NCI-H1105 (cell line): ENCODE measurements at places on chromosomes 3 and 15.

- no peak for DNase-seq
These were observed 26.2 kb downstream of the MAGEF1 start for GRCh38 chr3:184685646-184686045.

- DNase-seq: no peak
These were observed 70.7 kb upstream of the THBS1 start for GRCh38 chr15:39510001-39510701.

DNA sequence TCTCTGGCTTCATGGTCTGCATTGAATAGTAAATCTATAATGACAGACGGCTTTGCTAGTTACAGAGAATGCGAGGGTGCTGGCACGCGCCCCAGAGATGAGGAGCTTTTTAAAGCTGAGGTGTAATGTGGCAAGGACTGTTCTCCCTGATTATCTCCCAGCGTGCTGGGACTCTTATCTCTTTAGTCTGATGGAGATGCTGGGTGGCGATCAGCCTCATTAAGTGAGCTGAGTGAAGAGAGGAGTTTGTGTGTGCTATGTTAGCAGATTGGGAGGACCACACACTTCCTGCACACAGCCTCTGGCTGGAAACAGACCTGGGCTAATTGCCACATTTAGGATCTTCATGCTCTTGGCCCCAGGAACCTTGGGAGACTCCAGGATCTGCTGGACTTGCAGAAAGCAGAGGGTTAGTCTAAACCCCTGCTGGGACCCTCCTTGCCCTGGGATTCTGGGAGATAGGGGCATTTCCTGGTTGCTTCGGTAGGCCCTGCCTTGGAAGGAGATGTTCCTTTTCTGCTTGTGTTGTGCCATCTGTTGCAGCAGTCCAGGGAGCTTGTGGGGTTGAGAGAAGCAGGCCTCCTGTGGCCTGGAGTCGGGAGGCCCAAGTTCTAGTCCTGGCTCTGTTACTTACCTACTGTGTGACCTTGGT, 15.0 kb downstream of the PDIA5 start:
- peak; percentile 44 for DNase-seq

DNA sequence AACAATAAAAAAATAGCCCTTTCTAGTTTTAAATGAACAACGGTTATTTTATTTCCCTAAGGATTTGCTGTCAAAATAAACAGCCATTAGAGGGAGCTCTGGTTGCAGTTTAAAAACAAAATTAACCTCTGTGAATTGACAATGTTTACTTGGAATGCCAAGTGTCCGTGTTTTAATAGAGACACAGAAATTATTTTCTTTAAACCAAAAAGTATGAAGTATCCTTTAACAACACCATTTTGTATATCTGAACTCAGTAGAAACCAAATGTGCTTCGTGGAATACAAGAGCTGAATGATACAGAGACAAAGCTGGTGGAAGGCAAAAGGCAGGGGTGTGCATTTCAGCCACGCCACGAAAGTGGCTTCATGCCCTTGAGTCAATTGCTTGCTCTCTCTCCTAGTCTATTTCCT, 74.4 kb downstream of the MOBP start:
- peak; percentile 5 for DNase-seq

GRCh38 chr15:70477750-70478250, 285.6 kb downstream of the UACA start:
- no peak for DNase-seq

DNA sequence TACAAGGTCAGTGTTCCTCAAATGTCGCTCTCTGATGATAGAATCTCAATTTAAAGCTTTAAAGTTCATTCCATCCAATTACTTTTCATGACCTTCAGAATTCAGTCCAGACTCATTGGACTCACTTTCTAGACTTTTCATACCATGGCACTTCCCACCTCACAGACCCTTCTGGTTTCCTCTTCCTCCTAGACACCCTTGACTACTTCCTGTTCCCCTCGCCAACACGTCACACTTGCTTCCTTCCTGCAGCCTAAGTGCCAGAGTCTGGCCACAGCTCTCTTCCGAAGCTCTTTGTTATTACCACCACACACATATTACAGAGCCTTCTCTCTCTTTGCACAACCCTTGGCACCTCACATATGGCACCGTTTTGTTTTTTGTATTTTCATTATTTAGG, 59.1 kb upstream of the UMPS start:
- no peak for DNase-seq

DNA sequence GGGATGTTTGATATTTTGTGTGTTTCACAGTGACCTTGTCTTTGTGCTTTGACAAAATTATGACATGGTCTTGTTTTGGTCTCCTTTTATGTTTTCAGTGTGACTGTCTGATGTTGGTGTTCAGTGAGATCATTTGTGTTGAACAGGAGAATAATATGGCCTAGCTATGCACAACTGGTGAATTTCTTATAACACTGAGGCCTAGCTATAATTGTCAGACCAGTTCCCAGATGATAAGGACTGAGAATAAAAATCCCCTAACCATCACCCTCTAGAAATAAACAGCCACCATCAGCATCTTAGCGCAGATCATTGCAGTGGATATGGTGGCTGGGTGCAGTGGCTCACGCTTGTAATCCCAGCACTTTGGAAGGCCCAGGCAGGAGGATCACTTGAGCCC, 66.8 kb upstream of the LIMD1 start:
- no peak for DNase-seq

DNA sequence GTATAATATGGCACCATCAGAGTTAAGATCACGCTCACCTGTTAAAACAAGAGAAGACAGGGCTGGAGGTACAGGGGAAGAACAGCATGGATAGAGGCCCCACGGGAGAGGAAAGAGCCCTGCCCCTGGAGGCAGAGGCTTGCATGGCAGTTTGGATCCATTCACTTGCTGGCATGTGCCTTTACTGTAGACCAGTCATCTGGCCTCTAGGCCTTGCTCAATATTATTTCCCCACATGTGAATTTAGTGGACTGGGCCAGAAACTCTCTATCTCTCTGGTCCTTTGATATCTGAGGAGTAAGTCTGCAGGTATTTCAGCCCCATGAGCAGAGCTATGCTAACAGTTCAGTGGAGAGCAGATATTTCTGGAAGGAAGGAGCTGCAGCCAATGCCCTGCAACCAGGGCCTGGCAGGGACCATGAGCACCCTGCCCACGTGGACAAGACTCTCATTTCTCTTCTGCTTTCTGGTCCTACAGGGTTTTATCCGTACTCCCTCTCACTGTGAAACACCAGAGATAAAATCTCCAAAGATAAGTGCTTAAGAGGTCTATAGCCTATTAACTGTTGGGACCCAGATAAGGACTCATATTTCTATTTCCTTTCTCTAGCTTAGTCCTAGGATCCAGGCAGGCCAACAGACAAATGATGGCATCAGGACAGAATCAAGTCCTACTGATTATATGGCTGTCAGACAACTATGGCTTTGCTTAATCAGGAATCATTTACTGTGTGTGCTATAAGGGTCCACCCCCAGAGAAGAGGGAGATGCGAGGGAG, 65.0 kb downstream of the CLDN11 start:
- DNase-seq: no peak

GRCh38 chr3:77468626-77469020, 428.7 kb downstream of the ROBO2 start:
- no peak for DNase-seq

DNA sequence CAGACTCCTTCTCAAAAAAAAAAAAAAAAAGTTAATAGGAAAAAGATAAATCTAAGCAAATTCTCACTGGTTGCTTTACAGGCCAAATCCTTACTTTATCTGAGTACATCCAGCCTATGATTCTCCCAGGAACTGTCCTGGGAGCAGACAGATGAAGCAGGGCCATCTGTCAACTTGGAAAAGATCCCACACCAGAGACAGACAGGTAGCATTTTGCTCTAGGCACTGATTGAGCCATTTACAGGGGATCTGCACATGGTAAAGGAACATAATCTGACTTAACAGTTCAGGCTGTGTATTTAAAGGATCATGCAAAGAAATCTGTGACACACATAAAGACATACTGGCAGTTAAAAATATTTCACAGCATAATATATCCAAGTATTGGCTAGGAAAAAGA, 1006.5 kb downstream of the TBL1XR1 start:
- no peak for DNase-seq

DNA sequence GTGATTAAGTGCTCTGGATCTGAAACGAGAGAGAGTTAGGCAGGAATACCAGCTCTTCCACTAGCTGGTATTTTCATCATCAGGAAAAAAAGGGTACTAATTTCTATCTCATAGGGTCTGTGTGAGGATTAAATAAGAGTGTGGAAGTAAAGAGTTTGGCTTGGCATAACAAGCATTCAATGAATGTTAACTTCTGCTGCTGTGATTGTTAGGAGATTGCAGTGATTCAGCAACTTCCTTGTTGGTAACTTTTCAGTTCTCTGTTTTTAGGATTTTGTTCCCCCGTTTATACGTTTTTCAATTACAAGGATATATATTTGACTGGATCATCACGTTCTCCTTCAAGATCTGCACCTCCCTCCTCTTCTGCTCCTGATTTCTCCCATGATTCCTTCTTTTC, 65.9 kb upstream of the MYO5C start:
- DNase-seq: no peak

DNA sequence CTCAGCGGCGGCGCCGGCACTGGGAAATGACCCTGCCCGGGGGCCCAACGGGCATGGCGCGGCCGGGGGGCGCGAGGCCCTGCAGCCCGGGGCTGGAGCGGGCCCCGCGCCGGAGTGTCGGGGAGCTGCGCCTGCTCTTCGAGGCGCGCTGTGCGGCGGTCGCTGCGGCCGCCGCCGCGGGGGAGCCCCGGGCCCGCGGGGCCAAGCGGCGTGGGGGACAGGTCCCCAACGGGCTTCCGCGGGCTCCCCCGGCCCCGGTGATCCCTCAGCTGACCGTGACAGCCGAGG, 172 bp downstream of the ITPKA start:
- no peak for DNase-seq

- DNase-seq: no peak
These were observed 22.9 kb downstream of the COLQ start for GRCh38 chr3:15498431-15499214.

DNA sequence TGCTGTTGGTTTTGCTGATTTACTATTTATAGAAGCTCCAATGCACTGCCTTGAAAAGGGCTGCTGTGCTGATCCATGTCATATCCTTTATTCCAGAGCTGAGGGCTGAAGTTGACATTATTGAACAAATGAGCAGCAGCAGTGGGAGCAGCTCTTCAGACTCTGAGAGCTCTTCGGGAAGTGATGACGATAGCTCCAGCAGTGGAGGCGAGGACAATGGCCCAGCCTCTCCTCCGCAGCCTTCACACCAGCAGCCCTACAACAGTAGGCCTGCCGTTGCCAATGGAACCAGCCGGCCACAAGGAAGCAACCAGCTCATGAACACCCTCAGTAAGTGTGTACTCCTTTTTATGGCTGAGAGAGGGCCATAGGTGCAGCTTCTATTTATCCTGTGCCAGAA, 8.8 kb downstream of the EAF1 start:
- DNase-seq: no peak

DNA sequence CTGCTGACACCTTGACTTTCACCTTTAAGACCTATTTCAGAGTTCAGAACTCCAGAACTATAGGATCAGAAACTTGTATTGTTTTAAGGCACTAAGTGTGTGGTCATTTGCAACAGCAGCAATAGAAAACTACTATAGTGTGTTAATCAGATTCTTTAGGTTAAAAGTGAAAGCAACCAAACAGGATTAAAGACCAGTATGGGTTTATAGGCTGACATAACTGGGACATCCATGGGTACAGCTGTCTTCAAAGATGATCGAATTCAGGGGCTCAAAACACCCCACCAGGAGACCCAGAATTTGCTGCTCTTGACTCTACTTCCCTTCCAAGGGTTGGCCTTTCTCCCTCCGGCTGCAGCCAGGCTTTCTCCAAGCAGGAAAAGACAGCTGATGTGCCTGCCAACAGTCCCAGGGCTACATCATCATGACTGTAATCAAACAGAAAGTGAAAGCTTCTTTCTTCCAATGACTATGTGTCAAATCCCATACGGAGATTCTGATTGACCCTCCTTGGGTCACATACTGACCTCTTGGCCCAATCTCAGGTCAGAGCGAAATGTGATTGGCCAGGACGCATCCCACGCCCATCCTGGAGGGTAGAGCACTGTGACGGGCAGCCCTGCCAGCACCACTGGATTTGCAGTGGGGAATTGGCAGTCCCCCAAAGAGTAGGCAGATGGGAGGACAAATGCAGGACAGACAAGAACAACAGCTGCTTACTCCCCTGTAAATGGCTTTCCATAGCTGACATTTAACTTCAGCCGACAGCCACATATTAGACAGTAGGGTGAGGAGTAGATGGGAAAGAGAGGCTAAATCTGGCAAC, 51.4 kb upstream of the RNF7 start:
- DNase-seq: peak; percentile 73

DNA sequence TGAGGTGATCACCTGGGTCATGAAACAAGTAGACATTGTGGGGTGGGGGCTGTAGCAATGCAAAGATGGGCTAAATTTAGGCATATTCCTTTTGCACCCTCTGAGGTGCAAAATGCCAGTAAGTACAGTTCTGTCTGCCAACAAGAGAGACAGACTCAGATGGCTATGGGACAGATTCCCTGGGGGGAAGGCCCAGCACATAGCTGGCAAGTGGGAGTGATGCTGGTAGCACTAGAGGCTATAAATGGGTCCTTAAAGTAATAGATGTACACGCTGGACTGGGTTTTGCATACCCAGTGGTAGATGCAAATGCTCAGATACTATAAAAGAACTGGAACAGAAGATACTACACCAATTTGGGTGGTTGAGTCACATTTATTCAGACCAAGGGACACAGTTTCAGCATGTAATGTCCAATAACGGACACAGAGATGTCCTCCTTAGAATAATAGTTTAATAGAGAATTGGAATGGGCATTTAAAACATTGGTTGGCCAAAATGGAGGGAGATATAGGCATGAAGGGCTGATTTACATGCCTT, 67.4 kb upstream of the RNU6-1 start:
- no peak for DNase-seq

DNA sequence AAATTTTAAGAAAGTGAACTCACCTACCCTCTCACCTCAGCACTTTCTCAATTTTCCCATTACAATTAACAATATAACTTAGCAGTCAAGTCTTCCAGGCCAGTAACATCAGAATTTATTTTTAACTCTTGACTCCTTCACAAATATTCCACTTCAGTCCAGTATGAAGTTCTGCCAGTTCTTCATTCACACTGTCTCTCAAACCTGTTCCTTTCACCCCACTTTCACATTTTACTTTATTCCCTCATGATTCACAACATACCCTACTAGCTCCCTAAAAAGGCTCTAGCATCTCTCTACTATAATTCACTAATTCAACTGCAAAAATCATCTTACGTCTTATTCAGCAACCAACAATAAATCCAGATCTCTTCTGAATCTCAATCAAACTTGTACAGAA, 3.8 kb downstream of the GSK3B start:
- DNase-seq: no peak

GRCh38 chr3:187919048-187919447, 173.8 kb upstream of the BCL6 start:
- no peak for DNase-seq

GRCh38 chr15:33370623-33371020, 59.9 kb downstream of the RYR3 start:
- DNase-seq: no peak
